Activated T-helper 1 cell treated with anti-CD3 and anti-CD28 coated beads, Interleukin-12 subunit alpha, Interleukin-12 subunit beta, Interleukin-2, Interleukin-4 antibody, amounts not matched to agents 30 ng/mL and 10 ng/mL and 1 ng/mL, durations not matched to agents 14 hours and 24 hours and 36 hours (primary cell): ENCODE measurements at places on chromosomes 1 and 21.

DNA sequence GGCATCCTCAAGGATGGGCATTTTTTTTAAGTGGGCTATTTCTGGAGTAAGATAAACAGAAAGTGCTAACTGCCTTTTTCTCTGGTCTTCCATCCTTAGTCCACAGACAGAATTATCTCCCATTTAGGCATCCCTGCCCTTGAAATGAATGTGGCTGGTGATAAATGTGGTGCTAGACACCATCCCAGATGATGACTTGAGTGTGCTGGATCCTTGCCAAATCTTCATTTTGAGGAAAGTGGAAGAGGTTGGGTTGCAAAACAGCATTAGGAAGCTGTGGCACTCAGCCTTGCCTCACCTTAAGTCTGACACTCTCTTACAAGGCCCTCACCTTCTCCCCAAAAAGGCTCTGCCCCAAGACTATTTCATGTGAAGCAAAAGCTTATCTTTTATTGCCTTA is 19.2 kb downstream of the MAB21L3 start:
- DNase-seq: no peak

- no peak for DNase-seq
These were observed 6.3 kb upstream of the SYNJ1 start for GRCh38 chr21:32733990-32734613.

DNA sequence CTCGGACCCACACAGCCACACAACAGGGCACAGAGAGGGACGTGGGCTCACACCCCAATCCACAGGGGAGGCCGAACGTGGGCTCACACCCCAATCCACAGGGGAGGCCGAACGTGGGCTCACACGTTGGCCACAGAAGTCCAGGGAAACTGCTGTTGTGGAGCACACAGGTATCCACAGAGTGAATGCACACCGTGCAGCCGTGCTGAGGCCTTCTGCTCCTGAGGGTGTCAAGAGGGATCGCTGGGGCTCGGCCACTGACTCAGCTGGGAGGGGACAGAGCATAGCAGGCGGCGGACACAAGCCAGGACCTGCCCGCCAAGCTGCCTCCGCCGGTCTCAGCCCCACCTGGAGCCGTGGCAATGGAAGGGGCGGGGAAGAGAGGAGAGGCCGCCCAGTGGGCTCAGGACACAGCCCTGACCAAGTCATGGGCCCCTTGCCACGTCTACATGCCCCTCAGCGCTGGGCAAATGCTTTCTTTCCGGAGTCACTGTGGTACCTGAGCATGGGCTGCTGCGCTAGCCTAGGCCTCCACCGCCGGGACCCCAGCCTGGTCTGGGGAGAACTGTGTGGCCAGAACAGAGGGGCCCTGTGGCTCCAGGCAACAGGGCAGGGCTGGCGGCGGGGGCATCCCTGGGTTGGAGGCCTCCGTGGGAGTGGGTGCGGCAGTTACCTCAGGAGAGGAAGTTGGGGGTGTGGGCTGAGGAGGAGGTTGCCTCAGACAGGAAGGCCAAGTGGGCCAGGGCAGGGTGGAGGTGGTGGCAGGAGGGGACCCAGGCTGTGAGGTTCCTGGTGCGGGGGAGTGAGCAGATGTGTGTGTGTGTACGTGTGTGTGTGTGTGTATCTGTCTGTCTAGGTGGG is 1.2 kb downstream of the SYTL1 start:
- peak; percentile 72 for DNase-seq

GRCh38 chr1:8629241-8630091 is 188.0 kb downstream of the RERE start:
- DNase-seq: no peak

GRCh38 chr1:99529002-99529401 is 116.9 kb upstream of the PALMD start:
- no peak for DNase-seq

- DNase-seq: no peak
These were observed 97.1 kb downstream of the AK5 start for GRCh38 chr1:77378723-77379535.

GRCh38 chr1:11541956-11542355 is 63.0 kb downstream of the DISP3 start:
- DNase-seq: no peak

GRCh38 chr1:204092632-204093420 is 19.9 kb downstream of the SOX13 start:
- DNase-seq: no peak

- DNase-seq: no peak
These were observed 9.3 kb downstream of the MIA3 start for GRCh38 chr1:222627232-222627631.

- no peak for DNase-seq
These were observed 98.0 kb upstream of the DNAH14 start for GRCh38 chr1:224831501-224831900.

GRCh38 chr1:154607106-154607608 is 829 bp downstream of the ADAR start:
- DNase-seq: peak; percentile 13

DNA sequence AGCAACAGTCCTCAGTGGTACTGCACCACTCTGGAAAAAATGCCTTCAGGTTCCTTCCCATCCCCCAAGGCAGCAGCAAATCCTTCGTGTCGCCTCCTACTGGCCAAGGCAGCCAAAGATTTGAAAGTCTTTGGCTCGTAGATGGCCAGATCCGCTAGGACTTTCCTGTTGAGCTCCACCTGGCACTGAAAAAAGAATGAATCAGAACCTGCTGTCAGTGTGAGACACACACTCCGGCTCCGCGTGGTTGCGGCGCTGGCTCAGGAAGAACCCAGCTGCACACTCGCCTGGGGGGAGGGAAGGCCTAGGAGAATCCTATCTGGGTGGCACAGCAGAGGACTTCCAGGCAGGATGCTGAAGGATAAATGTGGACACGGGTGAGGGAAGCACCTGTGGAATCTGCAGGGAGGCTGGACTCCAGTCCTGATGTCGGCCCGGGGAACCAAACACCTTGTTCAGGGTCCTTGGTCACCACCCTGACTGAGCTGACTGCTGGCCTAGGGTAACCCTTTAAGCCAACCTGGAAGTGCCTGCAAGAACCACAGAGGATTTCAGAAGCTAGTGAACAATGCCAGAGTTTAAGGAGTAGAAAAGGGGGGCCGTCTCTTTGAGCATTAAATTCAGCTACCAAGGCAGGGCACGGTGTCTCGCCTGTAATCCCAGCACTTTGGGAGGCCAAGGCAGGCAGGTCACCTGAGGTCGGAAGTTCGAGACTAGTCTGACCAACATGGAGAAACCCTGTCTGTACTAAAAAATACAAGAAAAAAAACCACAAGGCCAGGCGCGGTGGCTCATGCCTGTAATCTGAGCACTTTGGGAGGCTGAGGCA is 3.2 kb upstream of the CCNL2 start:
- no peak for DNase-seq

DNA sequence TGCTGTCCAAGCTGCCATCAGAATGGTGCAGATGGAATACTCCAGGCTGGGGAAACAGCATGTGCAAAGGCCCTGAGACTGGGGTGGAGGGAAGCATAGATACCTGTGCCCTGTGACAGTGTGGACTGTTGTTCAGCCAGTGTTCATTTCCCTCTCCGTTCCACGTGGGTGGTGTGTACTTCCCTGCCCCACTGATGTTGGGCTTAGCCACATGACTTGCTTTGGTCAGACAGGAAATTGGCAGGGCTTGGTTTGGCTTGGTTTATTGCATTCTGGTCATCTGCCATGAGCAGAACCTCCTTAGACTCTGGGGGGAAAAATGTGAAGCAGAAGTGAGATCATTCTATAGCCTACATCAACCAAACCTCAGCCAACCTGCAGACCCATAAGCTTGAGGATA is 102.4 kb upstream of the IGSF21 start:
- no peak for DNase-seq

GRCh38 chr1:43981636-43982035 is 2.6 kb downstream of the B4GALT2 start:
- DNase-seq: no peak

- DNase-seq: no peak
These were observed 412.8 kb upstream of the LYPLAL1 start for GRCh38 chr1:218760601-218761570.

DNA sequence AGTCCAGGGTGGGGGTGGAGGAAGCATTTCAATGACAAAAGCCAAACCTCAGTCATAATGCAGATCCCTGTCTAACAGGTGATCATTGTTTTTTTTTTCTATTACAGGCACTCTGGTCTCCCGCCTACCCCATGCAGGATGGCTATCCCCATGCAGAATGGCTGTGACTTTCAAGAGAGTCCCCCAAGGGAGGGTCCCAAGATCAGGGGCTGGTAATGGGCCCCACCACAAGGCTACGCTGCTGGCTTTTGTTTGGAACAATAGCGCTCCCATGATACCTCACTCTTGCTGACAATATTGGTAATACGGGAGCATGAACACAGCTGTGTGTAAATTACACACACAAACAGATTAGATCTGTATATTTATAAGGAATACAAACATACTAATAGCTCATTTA is 119.4 kb downstream of the SLC45A1 start:
- DNase-seq: no peak

DNA sequence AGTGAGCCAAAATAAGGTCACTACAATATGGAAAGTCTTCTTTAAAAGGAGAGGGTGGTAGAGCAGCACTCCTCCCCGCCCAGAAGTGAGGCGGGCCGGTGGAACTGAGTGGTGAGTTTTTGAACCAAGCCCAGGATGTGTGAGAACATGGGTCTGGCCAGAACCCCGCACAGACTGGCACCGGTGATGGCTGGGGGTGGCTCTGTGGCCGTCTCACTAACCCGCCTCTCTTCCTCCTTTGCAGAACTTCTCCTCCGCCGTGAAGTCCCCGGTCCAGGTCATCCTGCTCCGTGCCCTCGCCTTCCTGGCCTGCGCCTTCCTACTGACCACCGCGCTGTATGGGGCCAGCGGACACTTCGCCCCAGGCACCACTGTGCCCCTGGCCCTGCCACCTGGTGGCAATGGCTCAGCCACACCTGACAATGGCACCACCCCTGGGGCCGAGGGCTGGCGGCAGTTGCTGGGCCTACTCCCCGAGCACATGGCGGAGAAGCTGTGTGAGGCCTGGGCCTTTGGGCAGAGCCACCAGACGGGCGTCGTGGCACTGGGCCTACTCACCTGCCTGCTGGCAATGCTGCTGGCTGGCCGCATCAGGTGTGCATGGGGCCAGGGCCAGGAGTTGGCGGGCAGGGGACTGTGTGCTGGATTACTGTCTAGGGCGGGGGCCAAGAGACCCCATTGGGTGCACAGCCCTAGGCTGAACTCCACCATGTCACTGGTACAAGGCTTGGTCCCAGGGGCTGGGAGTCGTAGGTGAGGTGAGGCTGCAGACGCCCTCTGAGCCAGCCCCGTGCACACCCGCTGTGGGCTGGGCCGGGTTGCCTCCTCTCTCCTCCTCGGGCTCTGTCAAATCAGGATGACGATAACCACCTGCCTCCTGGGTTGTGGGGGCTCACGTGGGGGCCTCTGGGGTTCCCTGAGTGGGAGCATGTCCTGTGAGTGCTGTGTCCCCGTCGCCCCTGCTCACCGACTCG is 12.4 kb downstream of the TMEM201 start:
- DNase-seq: no peak

- DNase-seq: no peak
These were observed 18.8 kb downstream of the TMPRSS15 start for GRCh38 chr21:18384771-18385170.

DNA sequence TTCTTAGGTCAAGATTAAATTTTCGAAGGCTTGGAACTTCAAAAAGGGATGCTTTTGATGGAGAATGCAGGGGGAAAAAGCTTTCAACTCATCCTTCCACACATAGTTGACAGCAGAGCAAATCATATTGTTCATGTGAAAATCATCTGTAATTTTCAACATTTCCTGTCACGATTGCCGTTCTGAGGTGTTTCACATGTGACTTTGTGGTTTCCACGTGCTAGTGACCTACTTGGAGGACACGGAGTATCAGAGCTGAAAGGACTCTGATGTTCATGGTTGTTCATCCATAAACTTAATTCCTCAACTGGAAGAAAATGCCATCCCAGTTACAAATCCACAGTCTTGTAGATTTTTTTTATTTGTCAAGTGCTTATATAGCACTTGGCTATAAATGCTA is 79.1 kb downstream of the ZP4 start:
- no peak for DNase-seq

- no peak for DNase-seq
These were observed 206.8 kb downstream of the ST6GALNAC3 start for GRCh38 chr1:76281306-76281705.

DNA sequence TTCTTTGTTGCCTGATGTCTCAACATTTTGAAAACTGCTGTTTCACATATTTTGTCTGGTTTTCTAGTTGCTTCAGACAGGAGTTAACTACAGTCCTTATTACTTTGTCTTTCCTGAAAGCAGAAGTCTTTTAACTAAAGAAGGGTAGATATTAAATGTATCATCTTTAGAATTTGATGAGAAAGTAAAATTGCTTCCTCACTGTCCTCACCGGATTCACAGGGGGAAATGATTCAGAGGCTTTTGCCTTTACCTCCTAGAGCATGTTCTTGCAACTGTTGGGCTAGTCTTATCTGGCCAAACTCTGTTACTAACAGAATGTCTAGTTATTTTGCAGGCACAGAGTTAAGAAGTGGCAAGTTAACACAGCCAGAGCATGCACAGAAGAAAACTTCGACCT is 107.2 kb upstream of the VAV3 start:
- no peak for DNase-seq

DNA sequence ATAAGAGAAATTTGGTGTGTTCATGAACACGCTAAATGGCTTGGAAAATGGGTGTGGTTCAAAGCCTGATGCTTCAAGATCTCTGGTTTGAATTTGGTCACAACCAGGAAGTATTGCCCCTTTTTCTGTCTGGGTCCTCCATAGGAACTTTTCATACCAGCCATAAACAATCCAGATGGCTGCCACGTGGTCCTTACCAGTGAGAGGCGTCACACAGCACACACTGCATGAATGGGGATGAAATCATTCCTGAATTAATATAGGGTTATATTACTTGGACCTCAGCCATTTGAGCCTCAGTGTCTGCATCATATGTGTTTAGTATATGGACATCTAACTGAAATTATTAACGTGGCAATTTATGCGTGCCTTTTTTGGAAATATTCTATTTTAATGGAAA is 64.0 kb downstream of the PRRX1 start:
- DNase-seq: no peak

GRCh38 chr1:30642391-30643120 is 80.8 kb downstream of the MATN1 start:
- DNase-seq: no peak

DNA sequence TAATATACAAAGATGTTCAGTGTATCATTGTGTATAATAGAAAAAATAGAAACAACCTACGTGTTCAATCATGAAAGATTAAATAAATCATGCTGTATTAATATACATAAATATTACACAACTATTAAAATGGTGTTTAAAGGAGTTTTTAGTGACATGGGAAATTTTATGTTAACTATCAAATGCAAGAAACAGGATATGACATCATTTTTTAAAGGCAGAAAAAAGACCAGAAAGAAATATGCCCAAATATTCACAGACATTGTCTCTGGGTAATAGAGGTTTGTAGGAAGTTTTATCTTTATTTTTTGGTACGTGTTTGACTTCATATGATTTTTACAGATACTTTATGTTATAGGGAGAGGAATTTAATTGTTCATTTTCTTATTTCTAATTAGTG is 34.0 kb downstream of the NPHS2 start:
- no peak for DNase-seq

GRCh38 chr1:115006191-115006590 is 23.4 kb upstream of the TSHB start:
- no peak for DNase-seq
